GM06990 (cell line): ENCODE measurements at places on chromosomes 13 and 19.
A peak's percentile ranks its signal among the peaks of the same experiment; 100 is the strongest.

DNA sequence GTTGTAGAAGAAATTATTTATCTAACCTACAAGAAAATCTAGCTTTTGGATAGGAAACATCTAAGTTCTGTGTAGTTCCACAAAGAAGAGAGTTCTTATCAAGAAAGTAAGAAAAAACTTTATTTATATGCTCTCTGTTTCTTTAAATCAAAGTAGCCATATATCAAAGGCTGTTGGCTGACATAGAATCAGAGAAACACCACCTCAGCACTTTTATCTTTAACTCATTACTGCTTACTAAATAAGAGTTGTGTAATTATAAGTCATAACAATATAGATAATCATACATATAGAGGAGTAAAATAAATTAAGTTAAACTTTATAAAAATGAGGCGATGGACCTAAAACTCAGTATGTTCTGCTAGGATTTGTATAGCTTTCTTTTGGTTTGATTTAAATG lies 570.6 kb downstream of the PCDH17 start:
- DNase-seq: no peak

DNA sequence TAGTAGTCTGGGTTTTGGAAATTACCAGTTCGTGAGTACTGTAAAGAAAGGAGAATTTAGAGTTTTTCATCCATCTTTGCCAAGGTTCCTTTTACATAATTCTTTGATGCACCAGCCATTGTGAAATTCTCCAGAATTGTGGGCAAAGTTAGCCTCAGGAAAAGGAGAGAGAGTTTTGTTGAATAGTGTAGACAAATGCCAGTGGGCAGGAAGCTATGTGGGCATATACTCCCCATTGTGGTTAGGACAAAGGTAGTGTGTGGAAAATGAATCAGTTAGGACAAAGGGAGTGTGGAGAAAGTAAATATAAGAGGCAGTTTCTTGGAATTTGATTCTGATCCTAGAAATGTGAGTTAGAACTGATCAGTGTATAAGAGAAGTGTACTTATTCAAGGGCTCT lies 67.9 kb downstream of the PCCA start:
- DNase-seq: no peak

- peak; percentile 49 for DNase-seq
Observed at GRCh38 chr13:102440259-102440936, 38.5 kb upstream of the FGF14 start.

DNA sequence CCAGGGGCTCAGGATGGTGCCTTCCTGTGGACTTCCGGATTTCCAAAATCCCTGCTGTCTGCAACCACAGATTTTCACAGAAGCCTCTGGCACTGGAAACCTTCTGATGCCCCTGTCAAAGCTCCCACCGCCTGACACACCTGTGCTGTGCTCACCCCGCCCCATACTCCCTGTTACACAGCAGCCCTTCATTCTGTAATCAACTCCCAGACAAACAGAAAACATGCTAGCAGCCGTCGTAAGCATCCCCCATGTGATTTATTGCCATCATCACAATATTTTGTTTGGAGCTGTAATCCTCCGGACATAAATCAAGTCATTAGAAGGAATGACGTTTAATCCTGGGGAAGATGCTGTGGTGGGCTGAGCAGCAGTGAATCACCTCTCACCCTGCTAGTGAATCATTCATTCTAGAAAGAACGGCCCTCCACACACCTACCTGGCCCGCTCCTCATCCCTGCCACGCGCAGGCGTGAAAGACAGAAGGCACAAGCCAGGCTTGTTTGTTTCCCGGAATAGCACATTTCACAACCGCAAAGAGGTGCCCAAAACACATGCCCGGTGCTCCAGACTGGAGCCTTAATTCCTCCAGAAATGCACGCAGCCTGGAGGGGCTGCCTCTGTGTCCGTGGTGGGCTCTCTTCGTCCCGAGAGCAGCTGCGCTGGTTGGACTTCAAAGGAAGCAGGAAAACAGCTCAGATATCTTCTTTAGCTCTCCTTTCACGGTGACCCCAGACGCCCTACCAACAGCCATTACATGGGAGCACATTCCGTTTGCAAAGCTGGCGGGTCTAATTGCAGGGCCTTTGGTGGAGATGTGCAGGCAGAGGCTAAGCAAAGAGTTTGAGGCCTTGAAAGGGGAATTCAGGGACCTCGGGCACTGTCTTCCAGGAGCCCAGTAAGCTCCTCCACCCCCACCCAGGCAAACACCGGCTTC lies 41.3 kb upstream of the KCTD15 start:
- DNase-seq: no peak

- no peak for DNase-seq
Observed at GRCh38 chr13:100333141-100333540, 244.2 kb downstream of the PCCA start.

- DNase-seq: no peak
Observed at GRCh38 chr19:45172611-45173208, 5.3 kb downstream of the TRAPPC6A start.
